Left kidney (tissue), 8 donors: ENCODE measurements at places on chromosomes 16 and 17. TPM values are rescaled to one million over a fixed set of nuclear protein-coding genes. Genes with fewer than 3 reads are reported as not detected.

SLC39A11 gene
- polyA plus RNA-seq = 24.4 TPM

OR2C1 gene
- polyA plus RNA-seq = 1.3 TPM

ABAT gene
- 73.5 TPM for polyA plus RNA-seq

PNPO gene
- 21.4 TPM for polyA plus RNA-seq

NXN gene
- 32.7 TPM for polyA plus RNA-seq

FZD2 gene
- polyA plus RNA-seq = 25.8 TPM

G6PC1 gene
- 5.6 TPM for polyA plus RNA-seq

MLKL gene
- polyA plus RNA-seq = 3.5 TPM

HOXB8 gene
- 44.8 TPM for polyA plus RNA-seq

TPSB2 gene
- 0.18 TPM for polyA plus RNA-seq

LDHD gene
- polyA plus RNA-seq = 4.1 TPM

ZPBP2 gene
- polyA plus RNA-seq = not detected

TTC19 gene
- 75.9 TPM for polyA plus RNA-seq

KRT39 gene
- polyA plus RNA-seq = not detected

WFDC1 gene
- polyA plus RNA-seq = 2.6 TPM

ABCC11 gene
- polyA plus RNA-seq = 0.20 TPM

SPN gene
- polyA plus RNA-seq = 2.0 TPM

KRT12 gene
- polyA plus RNA-seq = 0.37 TPM

CA7 gene
- 0.65 TPM for polyA plus RNA-seq

ZNF385C gene
- 9.6 TPM for polyA plus RNA-seq

CCDC200 gene
- 44.1 TPM for polyA plus RNA-seq

NETO2 gene
- 36.9 TPM for polyA plus RNA-seq

NMRAL1 gene
- 33.7 TPM for polyA plus RNA-seq

C16orf89 gene
- 3.3 TPM for polyA plus RNA-seq

KRT28 gene
- not detected for polyA plus RNA-seq
